Fibroblast of skin of abdomen (primary cell): ENCODE measurements at places on chromosomes 7 and 10.

DNA sequence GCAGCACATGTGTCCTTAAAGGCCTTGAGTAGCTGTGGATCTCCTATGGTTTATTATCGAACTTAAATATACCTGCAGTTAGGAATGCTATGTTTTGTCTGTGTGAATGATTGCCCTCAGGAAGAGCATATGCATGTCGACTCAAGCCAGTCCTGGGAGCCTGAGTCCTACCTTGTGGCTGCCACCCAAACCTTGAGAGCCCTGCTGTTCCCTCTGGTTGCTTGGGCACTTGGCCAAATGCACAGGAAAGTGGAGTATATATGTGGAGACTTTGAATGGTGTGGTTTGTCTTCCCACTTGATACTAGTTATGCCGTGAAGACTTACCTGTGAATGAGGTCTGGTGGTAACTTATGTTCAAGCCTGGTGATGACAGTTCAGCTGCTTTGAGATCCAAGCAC lies 409.8 kb downstream of the LRMDA start:
- DNase-seq, result no peak

DNA sequence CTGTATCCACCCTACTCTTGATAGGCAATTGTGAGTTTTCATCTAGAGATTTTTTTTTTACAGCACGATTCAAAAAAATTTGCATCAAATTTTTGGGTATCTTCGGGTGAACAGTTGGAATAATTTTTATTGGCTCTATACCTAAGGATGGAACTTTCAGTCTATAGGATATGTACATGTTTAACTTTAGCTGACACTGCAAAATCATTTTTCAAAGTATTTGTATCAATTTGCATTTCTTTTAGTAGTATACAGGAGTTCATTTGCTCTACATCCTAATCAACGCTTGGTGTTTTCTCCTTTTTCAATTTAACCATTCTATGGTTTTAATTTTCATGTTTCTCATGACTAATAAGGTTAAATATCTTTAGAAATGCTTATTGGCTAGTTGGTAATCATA lies 11.7 kb downstream of the MGAM2 start:
- no peak for DNase-seq

- no peak for DNase-seq
These were observed 69.9 kb downstream of the INPP5A start for GRCh38 chr10:132607491-132607890.

- DNase-seq, result no peak
These were observed 48.5 kb upstream of the LMTK2 start for GRCh38 chr7:98058186-98058585.

DNA sequence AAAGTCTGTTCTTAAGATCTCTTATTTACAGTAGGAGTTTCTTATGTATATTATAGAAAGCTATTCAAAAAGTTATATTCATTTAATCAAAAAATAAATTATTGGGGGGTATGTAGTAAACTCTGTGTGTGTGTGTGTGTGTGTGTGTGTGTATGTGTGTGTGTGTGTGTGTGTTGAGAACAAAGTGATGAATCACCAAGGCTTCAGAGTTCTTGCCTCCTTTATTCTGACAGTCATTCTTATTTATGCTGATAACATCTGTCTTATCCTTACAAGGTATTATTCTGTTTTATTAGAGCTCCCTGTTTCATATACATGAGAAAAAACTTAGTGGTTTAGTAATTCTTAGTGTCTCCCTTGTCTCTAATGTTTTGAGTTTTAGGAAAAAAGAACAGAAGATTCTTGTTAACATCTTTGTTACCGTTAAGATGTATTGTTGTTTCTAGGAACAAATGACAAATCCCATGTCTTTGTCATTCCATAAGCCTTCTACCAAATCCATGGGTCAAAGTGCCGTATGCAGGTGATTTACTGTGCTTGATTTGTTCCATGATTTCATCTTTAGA lies 424.0 kb downstream of the EXOC4 start:
- DNase-seq, result peak; percentile 26

DNA sequence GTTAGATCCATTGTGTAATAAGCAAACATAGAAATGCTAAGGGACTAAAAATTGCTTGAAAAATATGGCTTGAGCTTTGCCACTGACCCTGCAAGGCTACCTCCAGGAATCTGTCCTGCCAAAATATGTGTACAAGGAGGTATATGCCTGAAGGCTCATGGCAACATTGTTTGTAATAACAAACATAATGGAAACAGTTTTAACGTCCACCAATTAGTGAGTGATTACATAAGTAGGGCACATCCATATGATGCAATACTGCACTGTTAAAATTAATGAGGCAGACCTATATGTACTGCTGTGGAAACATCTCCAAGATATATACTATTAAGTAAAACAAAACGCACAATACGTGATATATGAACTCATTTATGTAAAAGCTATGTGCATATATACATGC lies 13.1 kb upstream of the GOT1 start:
- no peak for DNase-seq

DNA sequence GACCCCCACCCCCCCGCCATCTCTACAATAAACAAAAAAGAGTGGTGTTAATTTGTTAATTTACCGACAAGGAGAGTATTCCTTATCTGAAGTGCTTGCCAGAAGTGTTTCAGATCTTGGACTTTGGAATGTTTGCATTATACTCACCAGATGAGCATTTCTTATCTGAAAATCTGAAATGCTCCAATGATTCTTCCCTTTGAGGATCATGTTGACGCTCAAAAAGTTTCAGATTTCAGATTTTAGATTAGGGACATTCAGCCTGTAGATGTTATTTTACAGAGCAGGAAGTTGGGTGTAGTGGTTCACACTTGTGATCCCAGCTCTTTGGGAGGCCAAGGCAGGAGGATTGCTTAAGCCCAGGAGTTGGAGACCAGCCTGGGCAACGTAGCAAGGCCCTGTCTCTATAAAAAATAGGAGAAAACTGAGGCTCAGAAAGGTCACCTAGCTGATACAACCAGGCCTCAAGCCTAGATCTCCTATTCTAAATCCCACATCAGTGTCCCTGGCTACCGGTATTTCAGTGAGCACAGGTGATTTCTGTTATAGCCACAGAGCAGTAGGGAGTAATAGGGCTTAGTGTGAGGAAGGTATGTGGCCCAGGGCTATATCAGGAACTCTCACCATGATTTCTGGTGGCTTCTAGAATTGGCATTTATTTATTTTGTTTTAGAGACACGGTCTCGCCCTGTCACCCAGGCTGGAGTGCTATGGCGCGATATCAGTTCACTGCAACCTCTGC lies 35.4 kb downstream of the TMEM120A start:
- no peak for DNase-seq

DNA sequence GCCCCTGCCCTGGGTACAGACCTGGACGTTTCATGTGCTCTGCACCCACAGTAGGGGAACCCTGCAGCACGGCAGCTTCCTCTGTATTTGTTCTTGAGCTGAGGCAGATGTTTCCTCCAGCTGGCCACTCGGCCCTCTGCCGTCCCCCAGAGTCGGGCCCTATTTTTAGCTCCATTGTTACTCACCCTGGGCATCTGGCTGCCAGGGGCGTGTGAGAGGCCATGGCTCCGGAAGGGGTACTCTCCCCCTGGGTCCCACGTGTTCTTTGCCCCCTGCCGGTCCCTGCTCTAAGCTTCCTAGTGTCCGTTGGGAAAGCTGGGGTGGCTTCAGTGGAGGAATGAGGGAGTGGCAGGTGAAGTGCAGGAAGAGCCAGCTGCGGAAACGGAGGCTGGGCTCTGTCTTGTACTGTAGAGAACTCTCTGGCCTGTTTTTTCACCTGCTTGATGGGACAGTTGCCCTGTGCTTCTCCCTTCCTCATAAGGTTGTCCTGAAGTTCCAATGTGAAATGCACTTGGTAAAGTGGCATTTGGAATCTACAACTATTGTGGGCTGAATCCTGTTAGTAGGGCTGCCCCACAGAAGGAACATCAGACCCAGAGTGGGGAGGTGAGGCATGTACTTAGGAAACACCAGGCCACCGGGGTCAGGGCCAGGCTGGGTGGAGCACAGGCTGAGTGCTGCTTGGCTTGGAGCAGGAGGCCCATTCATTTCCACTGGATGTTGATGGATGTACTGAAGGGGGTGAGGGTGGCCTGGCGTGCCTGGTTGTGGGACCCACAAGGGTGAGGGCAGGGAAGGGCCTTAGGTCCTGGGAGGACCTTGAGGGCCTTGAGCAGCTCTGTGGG lies 30.6 kb downstream of the PALD1 start:
- DNase-seq, result peak; percentile 11

DNA sequence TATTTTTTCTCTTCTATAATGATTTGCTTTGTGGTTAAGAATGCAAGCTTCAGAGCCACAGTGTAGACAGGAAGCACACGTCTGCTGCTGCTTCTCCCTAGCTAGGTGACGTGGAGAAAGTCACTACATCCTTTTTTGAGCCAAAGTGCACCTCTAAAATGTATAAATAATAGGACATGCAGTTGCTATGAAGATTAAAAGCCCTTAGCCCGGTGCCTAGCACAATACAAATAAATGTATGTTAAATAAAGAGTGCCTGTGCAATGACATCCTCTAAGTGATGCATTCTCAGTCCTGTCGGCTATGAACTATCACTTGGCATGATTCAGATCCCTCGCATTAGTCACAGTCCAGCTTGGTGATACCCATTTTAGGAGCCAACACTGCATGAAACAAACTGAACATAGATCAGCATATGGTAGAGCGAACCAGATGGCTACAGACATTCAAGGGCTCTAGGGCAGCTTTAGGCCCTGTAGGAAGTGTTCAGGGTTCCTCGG lies 4.8 kb upstream of the TRDMT1 start:
- peak; percentile 89 for DNase-seq

DNA sequence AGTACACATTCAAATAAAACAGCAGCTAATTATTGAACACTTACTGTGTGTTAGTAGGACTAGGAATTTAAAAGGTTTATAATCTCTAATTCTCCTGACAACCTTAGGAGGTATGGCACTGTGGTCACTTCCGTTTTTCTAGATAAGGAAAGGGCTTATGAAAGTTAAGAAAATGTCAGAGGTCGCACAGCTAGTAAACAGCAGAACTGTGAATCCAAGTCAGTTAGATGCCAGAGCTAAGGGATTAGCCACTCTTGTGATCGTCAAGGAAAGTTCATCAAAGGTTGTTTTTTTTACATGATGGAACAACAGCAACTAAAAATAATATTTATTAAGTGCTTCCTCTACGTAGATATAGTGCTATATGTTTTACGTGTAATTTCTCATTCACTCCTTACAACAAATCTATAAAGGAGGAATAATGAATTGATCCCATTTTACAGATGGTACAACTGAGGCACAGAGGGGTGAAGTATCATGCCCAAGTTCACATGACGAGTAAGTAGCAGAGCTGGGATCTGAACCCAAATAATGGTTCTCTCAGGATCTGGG lies 84.9 kb downstream of the NAMPT start:
- no peak for DNase-seq

DNA sequence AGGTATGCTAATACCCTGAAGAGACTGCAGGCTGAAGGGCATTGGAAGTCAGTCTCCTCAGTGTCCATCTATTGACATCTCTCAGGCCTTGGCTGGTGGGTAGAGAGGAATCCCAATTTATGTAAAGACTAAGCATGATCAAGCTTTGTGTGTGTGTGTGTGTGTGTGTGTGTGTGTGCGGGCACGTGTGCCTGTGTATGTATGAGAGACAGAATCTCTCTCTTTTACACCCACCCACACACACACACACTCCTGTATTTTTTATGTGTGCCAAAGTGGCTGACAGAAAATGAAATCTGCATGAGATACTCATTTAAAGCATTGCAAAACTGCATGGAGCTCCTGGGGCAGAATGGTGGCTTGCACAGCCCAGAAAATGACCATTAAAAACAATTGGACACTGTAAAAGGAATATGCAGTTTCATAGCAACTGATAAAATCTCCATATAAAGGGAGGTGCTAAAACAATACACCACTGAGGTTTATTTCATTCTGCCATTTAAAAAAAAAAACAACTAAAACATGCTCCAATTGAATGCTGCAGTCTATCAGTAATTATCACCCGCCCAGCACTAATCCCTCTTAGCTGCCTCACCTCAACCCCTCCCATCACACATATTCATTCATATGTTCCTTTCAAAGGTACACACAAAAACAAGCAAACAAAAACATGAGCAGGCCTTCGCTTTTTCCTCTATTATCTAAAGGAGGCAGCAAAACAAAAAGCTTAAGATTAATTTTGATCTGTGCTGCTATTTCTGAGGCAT lies 385.0 kb downstream of the KCNMA1 start:
- no peak for DNase-seq

- peak; percentile 82 for DNase-seq
These were observed 8.4 kb upstream of the PANK1 start for GRCh38 chr10:89653410-89653869.

GRCh38 chr10:20648263-20648874 lies 248.7 kb downstream of the NEBL start:
- DNase-seq, result peak; percentile 2

- DNase-seq, result no peak
These were observed 5.1 kb downstream of the AKR1B15 start for GRCh38 chr7:134553976-134554375.

GRCh38 chr10:17878896-17879295 lies 69.7 kb downstream of the MRC1 start:
- DNase-seq, result no peak

- DNase-seq, result no peak
These were observed 43.7 kb downstream of the KCNMA1 start for GRCh38 chr10:77593771-77594470.
